ENCODE measurements at places on chromosomes 11 and 22.

DNA sequence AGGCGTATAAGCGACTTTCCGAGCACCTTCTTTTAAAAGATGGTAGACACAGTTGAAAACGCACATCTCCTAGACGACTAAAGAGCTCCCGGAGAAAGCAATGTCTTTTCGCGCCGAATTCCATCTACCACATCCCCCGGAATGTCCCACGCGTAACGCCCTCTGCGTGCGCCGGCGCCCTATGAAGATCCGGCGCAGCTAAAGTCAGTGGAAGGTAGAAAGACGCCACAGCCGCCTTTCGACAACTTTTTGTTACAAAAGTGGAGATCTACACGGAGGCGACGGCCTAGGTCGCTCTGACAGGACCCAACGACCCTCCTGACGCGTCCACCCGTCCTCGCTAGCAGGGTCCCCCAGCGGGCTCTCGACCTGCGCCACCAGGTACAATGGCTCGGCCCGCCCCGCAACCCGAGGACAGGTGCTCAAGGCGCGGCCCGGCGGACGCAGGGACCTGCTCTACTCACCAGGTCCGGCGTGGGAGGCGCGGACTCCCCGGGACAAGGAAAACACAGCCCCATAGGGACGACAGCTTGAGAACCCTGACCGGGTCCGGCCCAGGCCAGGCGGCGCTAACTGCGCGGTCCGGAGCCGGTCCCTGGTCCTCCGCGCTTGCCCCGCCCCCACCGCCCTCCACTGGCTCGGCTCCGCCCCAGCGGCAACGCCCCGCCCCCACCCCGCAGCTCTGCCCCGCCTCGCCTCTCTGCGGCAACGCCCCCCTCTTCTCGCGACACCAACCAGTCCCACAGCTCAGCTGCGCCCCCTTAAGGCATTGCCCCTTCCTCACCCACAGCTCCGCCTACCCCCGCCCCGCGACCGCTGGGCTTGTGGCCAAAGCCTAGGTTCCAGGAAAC is at the start of gene SVIP:
Gene SVIP, minus strand, starts transcription at position 571 of the 851 bp plus-strand sequence. Its CDS starts 53 bp downstream, at position 518.
- peak; percentile 95 for DNase-seq

GRCh38 chr11:57527056-57527631 is 3.4 kb downstream of the TIMM10 start:
- peak; percentile 81 for DNase-seq

- no peak for DNase-seq
Observed at GRCh38 chr11:65042891-65043290, 1.9 kb downstream of the SAC3D1 start.

GRCh38 chr22:30809086-30809485 is 114.4 kb downstream of the OSBP2 start:
- DNase-seq: no peak

GRCh38 chr22:23579870-23580575 is at the start of gene IGLL1:
Gene IGLL1, minus strand, starts transcription at chr22:23580290. Its CDS starts 100 bp downstream, at chr22:23580190.
- no peak for DNase-seq

- no peak for DNase-seq
Observed at GRCh38 chr11:66934950-66935779, 23.0 kb downstream of the PC start.

- DNase-seq: no peak
Observed at GRCh38 chr11:60314635-60315321, 12.3 kb upstream of the MS4A6E start.

DNA sequence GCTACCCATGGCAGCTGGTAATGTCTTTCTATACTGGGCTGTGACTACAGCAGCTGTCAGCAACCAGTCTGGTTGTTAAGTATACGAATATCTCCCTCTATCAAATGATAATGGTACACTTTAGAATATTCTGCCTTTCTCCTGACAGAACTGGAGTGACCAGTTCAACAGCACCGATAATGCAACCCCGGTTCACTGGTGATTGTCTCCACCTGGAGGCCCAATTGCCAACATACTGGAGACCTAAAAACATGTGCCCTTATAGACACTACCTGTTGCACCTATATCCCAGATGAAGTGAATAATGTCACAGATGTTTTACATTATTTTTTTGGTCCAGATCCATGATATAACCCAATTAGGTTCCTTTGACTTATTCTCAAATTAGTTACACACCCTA is 21.1 kb downstream of the OR5P2 start:
- DNase-seq: no peak

DNA sequence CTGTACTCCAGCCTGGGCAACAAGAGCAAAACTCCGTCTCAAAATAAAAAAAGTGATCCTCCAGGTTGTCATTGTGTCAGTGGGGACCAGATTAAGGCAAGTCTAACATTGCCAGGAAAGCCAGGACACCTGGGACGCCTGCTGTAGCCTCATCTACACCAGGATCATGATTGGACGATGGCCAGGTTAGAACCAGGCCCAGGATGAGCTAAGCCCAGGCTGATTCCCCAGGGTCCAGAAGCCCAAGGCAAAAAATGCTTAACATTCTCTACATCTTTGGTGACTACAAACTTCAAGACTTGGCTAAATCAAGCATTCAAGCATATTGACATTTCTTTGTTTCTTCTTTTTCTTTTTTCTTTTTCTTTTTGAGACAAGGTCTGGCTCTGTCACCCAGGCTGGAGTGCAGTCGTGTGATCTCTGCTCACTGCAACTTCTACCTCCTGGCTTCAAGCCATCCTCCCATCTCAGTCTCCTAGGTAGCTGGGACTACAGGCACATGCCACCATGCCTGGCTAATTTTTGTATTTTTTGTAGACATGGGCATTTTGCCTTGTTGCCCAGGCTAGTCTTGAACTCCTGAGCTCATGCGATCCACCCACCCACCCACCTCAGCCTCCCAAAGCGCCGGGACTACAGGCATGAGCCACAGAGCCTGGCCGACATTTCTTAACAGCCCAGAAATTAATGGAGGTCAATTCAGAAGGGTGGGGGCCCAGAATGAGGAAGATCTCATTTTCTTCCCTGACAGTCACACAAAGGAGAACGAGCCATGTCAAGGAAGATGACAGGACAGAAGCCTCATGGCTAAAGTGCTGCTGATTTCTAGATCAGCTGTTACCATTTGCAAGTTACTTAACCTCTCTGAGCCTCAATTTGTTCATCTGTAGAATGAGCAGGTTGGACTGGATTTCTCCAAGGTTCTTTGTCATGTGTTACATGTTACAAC is 12.5 kb upstream of the PTPRJ start:
- DNase-seq: no peak

DNA sequence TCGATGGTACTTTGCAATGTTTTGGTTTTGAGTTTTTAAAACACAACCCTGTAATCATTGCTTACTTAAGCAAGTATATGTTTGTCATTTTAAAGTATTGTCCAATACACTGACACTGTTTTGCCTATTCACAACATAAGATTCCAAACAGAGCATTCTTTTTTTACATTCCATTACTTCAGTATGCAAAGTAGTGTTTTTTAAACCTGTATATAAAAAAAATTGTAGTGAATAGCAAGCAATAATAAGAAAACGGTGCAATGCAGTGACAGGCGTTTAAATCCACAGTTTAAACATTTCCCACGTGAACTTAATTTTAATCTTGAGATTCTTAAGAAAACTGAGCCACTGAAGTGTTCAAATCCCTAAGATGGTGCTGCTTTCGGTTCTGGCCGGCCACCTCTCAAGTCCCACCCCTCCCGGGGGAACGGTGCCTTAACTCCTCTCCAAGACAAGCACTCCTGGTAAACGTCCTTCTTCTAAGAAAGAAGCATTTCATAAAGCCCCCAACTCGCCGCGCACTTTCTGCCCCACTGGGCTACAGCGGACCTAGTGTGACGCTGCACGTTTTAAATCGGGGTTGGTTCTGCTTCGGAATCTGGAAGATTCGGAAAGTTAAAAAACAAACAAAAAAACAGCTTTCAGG is 2.9 kb downstream of the PGR start:
- no peak for DNase-seq

DNA sequence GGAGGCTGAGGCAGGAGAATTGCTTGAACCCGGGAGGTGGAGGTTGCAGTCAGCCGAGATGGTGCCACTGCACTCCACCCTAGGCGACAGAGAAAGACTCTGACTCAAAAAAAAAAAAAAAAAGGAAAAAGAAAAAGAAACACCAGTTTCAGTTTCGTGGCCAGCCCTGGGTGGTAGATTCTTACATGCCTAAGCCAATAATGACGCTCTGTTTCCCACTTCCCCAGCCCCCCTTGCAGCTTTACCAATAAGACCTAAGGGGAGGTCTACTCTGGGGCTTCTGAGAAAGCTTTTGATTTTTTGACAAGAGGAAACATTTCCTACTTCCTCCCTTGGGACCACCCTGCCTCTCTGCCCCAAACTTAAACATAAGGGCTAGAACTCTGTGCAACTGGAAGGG is 30.0 kb upstream of the PTPRJ start:
- peak; percentile 57 for DNase-seq

GRCh38 chr11:74462009-74462408 is 5.3 kb downstream of the KCNE3 start:
- DNase-seq: no peak

DNA sequence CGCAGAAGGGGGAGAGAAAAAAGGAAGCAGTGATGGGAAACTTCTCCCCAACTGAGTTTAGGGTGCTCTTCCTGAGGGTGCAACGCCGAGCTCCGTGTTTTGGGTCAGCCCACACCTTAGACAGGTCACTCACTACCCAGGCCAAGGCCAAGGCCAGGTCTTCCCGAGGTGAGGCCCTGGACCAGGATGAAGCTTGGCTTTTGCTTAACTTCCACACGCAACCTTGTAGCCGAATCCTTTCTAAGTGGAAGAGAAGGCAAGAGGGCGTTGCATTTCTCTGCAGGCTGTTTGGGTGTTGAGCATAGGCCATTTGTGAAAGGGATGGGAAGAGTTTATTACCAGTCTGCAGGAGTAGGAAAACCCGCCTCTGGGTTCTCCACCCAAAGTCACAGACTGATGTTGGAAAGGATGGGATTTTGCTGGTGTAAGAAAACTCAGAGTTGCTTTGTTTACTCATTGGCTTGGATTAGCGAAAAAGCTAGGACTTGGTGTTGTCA is 1.5 kb downstream of the KREMEN1 start:
- no peak for DNase-seq

- no peak for DNase-seq
Observed at GRCh38 chr11:12707500-12707880, 33.3 kb downstream of the TEAD1 start.

GRCh38 chr22:24325105-24325757 is 54.6 kb downstream of the SPECC1L start:
- no peak for DNase-seq

DNA sequence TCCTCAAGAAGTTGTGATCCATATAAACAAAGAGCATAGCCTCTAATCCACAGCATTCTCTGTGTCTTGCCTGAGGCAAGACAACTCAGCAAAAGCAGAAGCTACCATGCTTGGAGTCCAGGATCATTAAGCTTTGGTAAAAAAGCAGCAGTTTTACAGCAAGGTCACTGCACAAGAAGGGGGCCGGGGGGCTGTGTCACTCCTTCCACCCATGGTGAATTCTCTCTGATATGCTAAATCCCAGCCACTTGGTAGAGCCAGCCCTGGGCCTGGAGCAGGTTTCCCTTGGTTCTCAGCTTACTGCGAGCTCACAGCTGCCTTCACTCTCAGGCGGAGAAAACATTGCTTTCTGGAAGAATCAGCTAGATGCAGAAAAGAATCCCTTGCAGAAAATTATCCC is 144.7 kb downstream of the TENM4 start:
- no peak for DNase-seq

- DNase-seq: no peak
Observed at GRCh38 chr11:44939673-44940395, 10.8 kb downstream of the TP53I11 start.

GRCh38 chr22:29393019-29393608 is 4.7 kb upstream of the AP1B1 start:
- no peak for DNase-seq

DNA sequence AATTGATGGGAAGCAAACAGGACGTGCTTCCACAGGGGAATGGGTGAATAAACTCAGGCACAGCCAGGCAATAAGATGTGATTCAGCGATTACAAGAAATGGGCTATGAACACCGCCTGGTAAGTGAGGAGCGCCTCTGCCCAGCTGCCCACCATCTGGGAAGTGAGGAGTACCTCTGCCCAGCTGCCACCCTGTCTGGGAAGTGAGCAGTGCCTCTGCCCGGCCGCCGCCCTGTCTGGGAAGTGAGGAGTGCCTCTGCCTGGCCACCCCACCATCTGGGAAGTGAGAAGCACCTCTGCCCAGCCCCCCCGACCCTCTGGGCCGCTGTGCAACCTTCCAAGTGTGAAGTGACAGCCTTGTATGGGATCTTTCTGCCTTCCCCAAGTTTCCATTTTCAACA is 73.2 kb upstream of the PRR5 start:
- DNase-seq: no peak

DNA sequence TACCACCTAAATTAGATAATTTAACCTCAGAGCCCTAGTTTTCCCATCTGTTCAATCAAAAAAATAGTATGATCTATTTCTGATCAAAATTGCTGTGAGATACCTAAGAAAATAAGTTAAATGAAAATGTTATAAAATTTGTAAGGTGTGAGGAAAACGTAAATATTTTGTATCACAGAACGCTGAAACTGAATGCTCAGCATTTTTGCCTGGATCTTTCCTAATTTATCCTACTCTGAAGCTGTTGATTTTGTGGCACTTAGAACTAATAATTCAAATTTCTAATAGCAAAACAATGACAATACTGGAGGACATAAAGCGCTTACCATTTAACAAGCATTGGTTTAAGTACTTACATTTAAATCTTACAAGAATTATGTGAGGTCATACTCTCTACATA is 674.2 kb downstream of the FAM181B start:
- DNase-seq: no peak

- DNase-seq: no peak
Observed at GRCh38 chr11:12682737-12683500, 8.7 kb downstream of the TEAD1 start.

DNA sequence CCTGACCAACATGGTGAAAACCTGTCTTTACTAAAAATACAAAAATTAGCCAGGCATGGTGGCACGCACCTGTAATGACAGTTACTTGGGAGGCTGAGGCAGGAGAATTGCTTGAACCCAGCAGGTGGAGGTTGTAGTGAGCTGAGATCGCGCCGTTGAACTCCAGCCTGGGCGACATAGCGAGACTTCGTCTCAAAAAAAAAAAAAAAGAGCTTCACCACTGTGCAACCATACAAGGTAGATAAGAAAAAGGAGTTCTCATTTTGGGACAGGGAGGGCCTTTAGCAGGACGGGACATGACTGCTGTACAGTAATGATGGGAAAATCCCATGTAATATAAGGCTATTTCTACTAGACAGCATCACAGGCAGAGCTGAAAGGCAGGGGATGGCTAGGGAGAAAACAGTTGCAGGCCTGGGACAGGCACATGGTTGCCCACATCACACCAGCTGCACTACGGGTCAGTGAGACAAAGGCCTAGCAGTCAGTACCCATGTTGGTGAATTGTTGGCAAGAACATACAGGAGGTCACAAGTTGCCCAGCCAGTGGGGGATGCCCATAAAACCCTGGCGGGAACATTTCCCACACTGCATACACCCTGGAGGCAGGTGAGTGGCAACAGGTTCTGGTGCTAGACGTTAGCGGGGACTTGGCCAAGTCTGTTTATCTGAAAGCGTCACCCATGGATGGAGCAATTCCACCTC is 5.4 kb downstream of the TANGO2 start:
- DNase-seq: no peak

DNA sequence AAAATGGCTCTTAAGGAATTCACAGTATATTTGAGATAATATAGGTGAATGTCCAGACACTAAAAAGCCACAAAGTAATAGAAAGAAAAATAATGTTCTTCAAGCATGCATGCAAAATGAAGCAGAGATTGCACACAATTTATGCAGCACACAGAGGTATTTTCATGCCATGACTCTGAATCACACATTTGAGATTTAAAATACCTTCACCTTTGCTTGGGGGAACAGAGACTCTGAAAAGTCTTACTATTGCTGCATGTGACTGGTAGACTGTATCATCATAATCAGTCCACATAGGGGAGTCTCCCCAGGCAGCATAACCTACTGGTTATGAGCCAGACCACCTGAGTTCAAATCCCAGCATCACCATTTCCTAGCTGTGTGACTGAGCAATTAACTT is 96.2 kb downstream of the RCN1 start:
- no peak for DNase-seq
